Activated T-helper 1 cell treated with anti-CD3 and anti-CD28 coated beads, Interleukin-2, amount 50 U/mL, for 16 hours (primary cell): ENCODE measurements at places on chromosomes 5 and 9.

DNA sequence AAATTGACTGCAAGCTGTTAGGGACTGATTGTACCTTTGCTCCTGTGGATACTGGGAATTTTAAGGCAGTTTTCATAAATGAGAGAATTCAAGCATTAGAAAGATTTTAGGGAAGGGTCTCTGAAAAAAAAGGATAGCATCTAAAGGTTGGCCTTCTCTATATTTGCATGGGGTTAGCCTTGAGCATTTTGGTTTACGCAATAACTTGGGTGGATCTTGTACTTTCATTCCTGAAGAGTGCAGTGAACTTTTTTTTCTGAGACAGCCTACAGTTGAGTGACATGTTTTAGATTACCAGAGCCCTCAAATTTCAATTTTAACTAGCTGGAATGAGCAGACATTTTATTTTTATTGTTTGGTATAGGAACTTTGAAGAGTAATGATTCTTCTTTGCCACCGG is 91.6 kb upstream of the NR3C1 start:
- DNase-seq: no peak

DNA sequence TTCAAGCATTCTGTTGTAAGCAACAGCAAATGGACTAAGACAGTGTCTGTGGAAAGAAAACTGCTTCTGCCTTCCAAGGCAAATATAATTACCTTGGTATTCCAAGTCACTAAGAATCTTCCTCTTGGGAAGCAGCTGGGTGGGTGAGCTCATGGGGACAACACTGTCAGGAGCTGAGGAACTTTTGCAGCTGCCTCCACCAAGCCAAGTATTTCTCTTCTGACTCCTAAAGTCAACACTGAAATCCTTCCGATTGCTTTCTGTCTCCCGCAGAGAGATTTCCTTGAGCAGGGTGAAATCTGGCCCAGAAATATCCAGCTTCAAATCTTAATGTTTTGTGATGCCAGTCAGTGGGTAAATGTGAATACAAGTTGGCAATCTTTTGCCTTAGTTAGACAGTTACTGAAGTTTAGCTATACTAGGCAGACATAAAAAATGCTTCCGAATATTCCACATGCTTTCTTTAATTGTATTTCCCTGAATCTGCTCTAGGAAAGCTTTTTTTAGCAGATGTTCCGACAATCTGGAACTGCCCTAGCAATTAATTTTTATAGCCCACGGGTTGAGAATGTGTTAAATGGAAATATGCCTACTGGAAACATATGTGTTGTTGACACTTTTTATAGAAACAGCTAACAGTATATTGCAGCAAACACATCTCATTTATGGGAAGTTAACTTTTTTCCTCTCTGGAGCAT is 369.9 kb upstream of the DAB2 start:
- DNase-seq: no peak

- no peak for DNase-seq
Observed at GRCh38 chr9:11356067-11356466, 743.3 kb upstream of the PTPRD start.

DNA sequence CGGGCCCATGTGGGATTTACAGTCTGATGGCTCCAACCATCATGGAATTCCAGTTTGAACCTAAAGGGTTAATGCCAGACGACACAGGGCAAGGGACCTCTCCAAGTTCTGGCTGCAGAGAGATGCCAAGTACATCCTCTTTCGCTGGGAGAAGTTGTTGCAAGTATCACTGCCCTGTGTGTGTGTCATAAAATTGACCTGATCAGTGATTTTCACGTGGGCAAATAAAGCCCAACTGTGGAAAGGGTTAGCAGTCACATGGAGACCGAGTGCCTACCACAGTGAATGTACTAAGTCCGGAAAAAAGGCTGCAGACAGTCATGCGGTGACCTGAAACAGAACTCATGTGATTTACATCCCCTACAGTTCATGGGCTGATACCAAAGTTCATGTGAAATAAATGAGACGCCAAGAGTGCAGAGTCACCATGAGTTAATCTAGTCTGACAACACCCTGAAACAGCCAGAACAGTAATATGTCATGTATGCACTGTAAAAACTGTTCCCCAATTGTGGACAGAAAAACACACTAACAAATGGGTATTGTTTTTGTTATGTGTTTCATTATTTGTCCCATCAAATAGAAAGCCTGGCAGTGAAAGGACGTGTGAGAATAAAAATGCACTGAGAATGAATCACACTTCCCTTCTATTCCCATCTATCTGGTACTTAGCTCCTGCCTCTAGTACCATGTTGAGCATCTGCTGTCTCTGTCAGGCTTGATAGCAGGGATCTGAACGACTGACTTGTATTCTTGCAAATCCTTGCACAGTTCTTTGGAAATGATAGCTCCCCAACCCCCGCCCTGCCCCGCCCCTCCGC is 115.7 kb downstream of the SUSD1 start:
- DNase-seq: no peak

DNA sequence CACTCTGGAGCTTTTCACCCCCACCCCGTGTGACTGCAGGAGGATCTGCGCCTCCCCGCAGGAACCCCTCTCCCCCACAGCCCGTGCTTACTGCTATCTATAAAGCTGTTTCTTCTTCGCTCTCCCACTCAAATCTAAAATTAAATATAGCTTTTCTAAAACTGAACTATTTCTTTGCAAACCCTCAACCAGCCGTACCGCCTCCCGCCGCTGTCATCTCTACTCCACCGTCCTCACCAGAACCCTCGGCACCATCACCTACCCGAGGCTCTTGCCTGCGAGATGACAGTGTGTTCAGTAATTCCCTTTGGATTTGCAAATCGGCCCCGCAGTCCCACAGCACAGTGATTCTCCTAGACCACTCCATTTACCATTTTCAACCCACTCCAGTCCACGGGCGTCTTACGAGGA is 13.6 kb downstream of the LPCAT1 start:
- DNase-seq: no peak

GRCh38 chr9:24820196-24820595 is 274.5 kb upstream of the IZUMO3 start:
- DNase-seq: no peak

DNA sequence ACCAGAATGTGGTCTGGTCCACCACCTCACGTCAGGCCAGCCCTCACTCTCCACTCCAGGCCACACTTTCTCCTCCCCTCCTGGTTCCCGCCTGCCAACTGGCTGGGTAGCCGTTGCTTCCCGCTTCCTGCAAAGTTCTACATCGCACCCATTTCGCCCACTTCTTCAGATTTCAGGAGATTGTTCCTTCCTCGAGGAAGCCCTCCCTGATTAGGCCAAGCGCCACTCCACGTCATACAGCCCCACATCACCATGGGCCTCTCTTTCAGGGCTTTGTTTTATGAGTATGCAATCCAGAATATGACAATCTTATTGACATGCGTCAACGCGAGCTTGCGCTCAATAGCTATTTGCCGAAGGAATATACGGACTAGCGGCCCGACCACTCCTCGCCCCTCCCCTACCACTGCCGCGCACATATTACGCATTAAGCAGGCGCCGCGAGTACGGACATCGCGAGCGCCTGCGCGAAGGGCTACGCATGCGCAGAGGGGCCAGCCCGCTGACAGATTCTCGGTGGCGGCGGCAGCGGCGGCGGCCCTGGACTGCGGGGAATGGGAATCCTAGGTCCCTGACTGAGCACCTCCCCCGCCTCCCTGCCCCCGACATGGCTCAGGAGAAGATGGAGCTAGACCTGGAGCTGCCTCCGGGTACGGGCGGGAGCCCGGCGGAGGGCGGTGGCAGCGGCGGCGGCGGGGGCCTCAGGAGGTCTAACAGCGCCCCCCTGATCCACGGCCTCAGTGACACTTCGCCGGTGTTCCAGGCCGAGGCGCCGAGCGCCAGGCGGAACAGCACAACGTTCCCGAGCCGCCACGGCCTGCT is 74.7 kb downstream of the PIP5K1B start:
- DNase-seq: peak; percentile 88

DNA sequence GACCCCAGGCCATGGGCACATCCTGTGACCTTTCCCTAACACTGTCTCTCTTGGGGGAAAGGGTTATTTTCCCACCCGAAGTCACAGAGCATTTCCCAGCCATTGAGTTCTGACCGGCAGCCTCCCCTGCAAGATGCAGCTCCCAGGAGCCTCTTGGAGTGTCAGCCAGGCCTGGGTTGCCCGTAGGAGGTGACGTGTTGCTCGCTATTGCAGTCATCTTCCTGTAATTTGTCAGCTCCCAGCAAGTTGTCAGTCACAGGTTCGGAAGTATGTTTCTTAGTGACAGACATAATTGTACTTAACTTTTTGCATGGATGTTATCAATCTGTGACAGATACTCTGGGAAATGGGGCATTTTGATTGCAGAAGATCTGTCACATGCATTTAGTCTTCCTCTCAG is 74.5 kb downstream of the MVB12B start:
- DNase-seq: no peak

DNA sequence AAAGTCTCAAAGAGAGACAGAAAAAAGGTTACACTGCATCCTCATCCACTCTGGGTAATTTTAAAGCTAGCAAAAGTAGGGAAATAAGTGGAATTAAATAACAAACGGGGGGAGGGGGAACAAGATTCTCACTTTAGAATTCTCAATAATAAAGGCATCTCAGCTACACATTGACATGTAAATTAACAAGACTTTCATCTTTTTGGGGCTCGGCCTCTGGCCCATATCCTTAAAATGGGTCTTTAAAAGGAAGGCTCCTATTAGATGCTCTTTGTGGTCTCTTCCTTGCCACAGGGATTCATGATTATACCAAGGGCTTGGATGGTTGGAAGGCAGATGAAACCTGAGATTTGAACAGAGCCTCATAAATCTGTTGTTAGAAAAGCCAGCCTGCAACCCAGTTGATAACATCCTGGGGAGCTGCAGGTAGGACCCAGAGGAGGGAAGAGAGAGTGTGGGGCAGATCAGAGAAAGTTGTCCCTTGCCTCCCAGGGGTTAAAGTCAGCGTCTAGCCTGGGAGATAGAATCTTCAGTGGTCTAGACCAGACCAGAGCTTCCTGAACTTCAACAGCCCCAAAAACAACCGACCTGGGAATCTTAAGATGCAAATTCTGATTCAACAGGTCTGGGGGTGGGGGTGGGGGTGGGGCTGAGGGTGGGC is 135.9 kb downstream of the GCNT1 start:
- no peak for DNase-seq

DNA sequence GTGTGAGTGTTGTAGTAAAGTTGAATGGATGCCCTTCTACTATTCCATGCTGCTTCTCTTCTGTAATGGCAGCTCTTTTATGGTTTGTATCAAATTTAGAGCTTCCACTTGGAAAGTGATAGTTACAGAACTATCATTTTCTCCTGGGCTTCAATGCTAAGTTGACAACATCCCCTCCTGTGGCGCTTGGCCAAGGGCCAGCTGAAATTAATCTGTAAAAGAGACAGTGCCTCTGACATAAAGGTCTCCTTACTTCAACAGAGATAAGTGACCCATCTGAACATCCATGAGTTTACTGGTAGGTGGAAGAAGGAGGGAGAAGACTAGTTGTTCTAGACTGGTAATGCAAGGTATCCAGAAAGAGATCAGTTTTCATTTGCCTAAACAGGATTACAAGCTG is 39.7 kb downstream of the CHSY3 start:
- DNase-seq: no peak

DNA sequence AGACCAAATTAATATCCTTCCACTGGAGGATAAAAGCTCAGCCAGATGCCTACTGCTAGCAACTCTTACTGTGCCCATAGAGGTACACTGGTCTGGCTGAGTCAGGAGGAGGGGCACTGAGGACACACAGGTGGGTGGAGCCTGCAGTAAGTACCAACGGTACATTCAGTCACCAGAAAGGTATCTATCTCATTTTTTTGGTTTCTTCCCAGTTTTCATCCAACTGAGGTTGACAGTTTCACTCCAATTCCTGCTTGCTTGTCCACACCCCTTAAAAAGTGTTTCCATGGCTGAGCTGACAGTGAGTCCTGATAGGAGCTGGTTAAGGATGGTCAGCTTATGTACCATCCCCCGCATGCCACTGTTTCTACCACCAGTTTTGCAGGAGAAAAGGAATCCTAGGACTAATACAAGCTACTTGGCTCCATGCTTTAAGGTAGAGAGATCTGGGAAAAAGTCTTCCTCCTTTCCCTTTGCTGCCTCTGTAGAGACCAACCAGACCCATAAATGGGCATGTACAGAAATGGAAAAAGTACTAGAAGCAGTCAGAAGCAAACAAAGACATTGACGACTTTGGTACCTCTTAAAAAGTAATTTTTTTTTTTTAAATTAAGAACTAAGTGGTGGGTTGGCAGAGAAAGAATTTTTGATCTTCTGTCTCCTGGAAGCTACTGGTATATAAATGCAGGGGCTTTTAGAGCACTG is 3.2 kb downstream of the ELL2 start:
- DNase-seq: no peak

- peak; percentile 91 for DNase-seq
Observed at GRCh38 chr9:136991993-136992818, at the start of gene PAXX. PAXX (plus strand) TSS chr9:136992422; CDS start chr9:136992444, 22 bp downstream.

DNA sequence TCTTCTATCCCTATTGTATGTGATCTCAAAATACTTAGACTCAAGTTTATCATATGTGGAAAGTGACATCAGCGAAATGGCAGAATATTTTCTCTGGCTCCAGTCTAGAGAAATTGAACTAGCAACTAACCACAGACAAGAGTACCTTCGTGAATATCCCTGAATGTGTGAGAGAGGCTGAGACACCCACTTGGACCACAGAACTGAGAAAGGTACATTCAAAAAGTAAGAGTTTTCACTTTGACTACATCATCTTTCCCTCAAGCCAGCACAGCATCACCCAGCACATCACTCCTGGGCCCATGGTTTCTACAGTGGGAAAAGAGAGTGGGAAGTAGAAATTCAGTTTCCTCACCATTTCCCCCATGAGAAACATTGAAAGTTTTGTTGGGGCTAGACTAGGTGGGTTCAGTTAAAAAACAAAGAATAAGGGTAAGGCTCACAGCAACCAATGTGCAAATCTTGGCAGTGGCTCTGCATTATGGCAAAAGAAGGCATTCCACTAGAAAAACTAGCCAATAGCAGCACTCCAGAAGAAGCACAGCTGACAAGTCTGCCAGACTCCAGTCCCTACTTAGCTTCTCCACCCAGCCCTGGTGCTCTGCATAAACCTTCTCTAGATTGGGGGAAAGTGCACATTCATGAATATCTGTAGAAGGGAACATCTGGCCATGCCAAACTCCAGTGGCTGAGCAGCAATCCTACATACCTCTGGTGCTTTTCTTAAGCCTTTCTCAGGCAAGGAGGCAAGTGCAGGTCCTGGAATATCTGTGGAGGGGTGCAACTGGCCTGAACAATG is 225.6 kb upstream of the VLDLR start:
- DNase-seq: no peak

- no peak for DNase-seq
Observed at GRCh38 chr5:146699138-146699537, 179.4 kb downstream of the PPP2R2B start.

DNA sequence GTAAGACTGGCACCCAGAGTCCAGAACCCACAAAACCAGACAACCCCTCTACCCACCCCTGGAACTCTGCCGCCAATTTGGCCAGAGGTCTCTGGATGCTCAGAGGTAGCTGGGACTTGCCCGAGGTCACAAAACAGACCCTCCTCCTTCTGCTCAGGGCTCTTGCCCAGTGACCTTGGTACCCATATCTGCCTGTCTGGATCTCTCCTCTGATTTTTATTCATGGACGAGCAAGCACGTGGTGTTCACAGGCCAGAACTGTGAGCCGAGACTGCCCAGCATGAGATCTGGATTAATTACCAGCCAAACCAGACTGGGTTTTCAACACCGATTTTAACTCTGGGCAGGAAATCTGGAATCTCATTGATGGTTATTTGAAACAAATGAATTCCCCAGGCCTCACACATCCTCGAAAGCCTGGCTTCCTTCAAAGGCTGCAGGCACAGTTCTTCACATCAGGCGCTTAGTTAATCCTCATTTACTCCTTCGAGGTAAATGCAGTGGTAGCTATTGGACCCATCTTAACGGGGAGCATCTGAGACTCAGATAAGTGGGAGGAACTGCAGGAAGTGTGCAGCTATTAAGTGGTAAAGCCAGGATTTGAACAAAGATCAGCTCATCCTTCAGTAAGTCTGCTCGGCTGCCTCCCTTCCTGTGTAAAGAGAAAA is 21.4 kb downstream of the COL27A1 start:
- no peak for DNase-seq
